EH (cell line): ENCODE measurements at places on chromosomes 2 and 18.

GRCh38 chr2:98515250-98515991 lies 70.8 kb downstream of the INPP4A start:
- peak; percentile 54 for DNase-seq

GRCh38 chr2:178512484-178512883 lies 32.2 kb downstream of the PLEKHA3 start:
- DNase-seq: peak; percentile 31

DNA sequence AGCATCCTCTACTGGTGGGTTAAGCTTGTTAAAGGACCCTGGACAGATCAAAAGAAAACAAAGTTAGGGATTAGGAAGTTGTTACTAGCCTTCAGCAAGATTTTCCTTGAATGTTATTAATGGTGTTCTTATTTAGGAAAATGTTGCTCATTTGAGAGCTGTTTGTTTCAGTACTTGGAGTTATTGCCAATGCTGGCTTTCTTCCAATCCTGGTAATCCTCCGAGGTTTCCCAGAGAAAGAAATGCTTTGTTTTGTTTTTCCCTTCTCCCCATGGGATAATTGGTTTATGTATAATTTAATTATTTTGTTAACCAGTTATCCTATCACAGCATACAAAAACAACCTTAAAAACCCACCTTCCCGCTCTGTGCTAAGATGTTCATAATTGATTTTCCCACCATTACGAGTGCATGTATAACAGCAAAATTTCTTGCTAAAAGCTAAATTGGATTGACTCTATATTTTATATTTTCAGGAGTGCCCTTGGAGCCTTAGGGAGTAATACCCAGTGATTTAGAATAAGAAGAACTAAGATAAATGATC lies 79.8 kb downstream of the MGAT5 start:
- DNase-seq: peak; percentile 20

- no peak for DNase-seq
These were observed 116.9 kb downstream of the ACKR3 start for GRCh38 chr2:236686561-236686960.

- DNase-seq: no peak
These were observed 8.1 kb upstream of the RPIA start for GRCh38 chr2:88683160-88684021.

DNA sequence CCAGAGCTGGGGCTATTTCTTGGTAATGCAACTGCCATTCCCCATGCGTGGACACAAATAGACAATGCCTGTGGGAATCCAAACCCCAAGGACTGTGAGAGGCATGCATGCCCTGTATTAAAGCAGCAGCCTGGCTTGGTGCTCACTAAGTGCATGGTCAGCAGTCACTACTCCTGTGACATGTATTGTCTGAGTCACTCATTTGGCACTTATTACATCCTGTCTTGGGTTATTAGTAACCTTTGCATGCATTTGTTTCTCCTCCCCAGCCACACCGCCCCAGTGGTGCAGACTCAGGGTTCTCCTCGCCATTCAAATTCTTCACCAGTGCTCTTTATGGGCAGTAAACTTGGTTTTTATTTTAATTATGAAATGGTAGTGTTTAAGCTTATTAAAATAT lies 30.2 kb downstream of the PRKCE start:
- DNase-seq: peak; percentile 92

GRCh38 chr2:182713601-182714000 lies 2.5 kb upstream of the DNAJC10 start:
- peak; percentile 6 for DNase-seq

DNA sequence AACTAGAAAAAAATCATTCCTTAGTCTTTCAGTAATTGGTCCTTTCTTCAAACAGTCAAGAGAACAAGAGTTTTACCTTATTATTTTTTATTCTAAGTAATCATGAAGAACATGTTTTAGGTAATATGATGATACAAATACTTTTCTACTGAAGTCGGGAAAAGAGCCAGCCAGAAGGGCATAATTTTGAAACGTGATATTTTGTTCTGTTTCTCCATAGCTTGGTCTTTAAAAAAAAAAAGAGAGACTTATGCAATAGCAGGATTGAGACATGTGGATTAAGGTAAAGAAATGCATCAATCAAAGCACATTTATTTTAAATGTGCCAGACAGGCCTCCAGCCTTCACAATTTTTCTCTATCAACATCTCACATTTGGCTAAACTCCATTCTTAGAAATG lies 1016.8 kb downstream of the CNTNAP5 start:
- DNase-seq: no peak

DNA sequence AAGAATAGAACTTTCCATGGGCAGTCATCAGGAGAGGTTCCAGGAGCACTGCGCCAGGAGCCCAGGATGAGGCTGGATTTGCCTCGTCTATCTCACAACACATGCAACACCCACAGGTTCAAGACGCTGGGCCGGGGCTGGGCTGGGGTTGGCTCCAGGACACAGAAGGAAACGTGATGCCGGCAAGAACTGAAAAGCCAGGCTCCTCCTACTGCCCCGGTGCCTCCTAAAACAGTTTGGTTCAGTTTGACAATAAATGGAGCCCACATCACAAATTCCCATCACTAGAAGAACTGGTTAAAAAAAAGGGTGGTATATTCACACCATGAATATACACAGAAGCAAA lies 75.9 kb downstream of the INHBB start:
- no peak for DNase-seq

- no peak for DNase-seq
These were observed 32.7 kb downstream of the EIPR1 start for GRCh38 chr2:3344897-3345296.

DNA sequence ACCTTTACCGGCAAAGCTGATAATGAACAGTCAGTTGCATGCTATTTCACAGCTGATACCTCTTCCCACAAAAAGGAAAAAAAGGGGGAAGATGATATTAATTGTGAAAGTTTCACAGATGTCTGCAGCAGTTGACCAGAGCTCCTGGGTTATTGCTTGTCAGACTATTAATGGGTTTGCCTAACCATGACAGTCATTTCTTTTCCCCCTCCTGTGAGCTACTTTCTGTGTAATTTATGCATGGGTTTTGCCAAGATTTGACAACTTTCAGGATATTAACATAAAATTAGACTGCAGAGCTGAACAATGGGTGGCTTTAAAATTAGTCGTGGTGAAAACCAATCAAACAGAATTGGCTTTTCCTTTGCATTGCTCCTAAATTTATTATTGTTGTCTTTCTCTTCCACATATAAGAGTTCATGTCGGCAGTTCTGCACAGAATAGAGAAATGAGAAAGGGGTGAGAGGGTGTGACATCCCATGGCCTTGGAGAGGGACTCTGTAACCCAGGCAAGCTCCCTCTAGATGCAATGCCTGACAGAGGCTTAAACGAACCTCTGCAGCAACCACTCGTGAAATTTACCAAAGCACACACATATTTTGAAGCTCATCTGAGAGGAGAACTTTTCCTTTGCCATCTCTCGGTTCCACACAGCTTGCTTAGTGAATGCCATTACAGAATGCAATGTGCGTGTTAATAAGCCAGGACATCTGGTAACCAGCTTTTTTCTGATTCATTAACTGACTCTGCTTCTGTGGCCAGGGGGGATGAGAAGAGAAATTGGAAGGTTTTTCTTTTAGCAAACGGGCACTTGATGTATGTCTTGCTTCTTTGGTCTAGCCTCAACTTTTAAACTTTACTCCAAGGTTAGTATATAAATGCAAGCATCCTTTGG lies 82.2 kb upstream of the ITGA4 start:
- peak; percentile 70 for DNase-seq

DNA sequence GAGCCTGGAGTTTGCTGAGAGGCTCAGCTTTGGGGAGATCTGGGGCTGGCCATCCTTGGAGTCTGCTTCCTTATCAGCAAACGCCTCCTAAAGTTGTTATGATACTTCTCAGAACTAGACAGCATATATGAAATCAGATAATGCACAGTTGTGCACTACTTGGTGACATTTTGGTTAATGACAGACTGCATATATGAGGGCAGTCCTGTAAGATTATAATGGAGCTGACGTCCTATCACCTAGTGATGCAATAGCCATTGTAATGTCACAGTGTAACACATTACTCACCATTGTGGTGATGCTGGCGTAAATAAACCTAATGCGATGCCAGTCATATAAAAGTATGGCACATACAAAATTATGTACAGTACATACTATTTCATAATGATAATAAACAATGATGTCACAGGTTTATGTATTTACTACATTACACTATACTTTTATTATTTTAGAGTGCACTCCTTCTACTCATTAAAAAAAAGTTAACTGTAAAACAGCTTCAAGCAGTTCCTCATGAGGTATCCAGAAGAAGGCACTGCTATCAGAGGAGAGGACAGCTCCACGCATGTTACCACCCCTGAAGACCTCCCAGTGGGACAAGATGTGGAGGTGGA lies 298.1 kb upstream of the REV1 start:
- DNase-seq: no peak

DNA sequence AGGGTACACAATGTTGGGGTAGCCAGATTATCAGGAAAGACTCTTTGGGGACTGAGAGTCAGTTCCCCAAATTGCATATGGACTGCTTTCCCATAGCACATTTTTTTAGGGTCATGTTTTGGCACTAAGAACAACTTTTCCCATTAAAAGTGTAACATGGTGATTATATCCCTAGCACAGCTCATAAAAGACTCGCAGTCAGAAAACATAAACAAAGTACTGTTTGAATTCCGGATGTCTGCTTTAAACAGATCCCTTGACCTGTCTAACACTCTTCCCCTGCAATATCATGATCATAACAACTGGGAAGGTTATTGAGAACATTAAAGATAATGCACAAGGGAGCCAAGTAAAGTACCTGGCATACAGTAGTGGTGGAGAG lies 262.2 kb downstream of the ASXL3 start:
- DNase-seq: no peak

DNA sequence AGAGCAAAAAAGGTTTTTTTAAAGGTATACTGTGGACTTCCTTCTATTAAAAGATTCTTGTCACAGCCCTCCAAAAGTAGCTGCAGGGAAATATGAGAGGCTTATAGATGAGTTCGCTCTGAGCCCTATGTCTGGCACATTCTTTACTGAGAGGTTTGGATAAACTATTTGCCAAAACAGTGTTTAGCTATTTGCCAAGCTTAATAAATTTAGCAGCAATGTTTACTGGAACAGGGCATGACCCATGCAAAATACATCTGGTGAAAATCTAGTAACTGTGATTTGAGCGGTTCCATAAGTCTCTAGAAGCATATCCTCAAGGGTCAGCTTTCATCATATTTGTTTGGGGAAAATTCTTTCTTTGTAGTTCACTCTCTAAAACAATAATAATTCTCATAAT lies 1696.7 kb upstream of the PIK3C3 start:
- no peak for DNase-seq

GRCh38 chr2:182055993-182056392 lies 70.3 kb downstream of the PPP1R1C start:
- DNase-seq: no peak

- peak; percentile 33 for DNase-seq
These were observed 63.5 kb upstream of the RAPGEF4 start for GRCh38 chr2:172672114-172672513.

DNA sequence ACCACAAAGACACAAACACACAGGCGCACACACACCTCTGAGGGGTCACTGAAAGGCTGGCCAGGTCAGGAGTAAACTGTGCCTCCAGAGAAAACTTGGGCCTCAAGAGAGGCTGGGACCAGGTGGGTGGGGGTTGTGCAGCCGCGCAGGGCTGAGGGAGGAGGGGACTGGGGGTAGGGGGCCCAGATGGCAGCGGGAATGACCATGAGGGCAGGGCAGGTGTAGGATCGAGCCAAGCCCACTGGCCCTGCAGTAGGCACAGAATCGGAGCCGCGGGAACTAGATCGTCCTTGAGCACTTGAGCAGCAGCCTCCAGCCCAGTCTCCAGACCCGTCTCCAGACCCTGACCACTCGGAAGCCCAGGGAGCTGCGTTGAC lies 36.8 kb downstream of the ANKMY1 start:
- DNase-seq: no peak

- no peak for DNase-seq
These were observed 392.4 kb downstream of the TNS1 start for GRCh38 chr2:217610401-217610814.

DNA sequence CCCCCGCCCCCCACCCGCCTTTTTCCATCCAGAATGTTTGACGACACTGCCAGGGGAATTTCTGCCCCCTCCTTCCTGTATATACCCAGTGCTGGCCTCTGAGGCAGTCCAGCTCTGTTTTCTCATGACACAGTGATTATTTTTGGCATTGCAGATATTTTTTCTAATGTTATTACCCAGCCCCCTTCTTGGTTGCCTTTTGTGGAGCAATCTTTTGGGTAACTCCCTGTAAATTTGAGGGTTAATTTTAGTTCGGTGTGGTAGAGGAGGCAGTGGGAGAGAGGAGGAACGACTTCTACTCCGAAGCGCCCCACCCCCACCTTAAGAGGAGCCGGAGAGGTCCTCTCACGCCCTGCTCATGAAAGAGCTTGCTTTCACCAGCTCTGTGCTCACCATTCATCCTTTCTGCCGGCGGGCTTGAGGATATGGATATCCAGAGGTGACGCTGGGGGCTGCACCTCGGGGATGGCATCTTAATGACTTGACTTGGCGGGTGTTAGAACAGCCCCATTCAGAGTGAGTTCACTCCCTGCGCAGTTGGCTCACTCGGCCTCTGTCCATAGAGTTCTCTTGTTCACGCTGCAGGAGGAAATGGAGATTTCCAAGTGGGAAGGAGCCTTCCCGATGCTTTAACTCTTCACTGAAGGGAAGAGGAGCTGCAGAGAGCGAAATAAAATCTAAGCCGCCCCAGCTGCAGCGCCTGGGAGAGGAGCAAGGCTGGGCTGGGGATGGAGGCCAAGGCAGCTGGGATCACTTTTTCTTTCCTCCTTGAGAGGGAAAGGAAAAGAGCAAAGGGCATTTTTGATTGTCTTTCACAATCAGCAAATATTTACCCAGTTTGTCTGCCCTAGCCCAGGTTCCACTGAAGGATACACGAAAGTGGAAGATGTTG lies 38.4 kb downstream of the EPAS1 start:
- peak; percentile 93 for DNase-seq

- no peak for DNase-seq
These were observed 53.8 kb downstream of the LRPPRC start for GRCh38 chr2:43941966-43942365.

DNA sequence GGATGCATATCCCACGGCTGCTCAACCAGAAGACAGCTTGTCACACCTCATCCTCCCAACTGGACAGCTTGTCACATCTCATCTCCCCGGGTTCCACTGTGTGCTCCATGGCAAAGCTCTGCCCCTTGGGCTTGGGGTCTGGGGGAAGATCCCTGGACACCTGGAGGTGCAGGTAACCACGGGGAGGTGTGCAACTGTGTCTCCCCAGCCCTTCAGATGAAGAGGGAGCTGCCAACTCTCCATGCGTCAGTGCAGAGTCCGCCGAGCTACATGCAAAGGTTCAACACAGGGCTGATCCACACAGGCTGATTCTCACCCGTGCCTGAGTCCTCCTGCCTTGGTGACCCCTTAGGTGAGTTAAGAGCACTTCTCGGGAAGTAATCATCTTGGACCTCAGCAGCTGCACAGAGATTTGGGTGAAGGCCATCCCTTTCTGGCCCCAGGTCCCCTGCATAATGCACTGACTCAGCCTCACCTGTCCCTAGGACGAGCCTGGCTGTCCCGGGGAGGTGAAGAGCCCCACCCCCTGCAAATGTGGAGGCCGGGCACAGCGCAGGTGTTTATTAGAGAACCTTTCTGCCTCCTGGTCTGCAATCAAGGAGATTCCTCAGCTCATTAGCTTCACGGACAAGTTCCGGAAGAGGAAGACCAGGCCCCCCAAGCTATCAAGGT lies 157.9 kb downstream of the PXDN start:
- no peak for DNase-seq

- no peak for DNase-seq
These were observed 516 bp upstream of the DOCK10 start for GRCh38 chr2:225042800-225043167.
